Caki2 (cell line): ENCODE measurements at places on chromosomes 11 and 22.
A peak's percentile ranks its signal among the peaks of the same experiment; 100 is the strongest.

DNA sequence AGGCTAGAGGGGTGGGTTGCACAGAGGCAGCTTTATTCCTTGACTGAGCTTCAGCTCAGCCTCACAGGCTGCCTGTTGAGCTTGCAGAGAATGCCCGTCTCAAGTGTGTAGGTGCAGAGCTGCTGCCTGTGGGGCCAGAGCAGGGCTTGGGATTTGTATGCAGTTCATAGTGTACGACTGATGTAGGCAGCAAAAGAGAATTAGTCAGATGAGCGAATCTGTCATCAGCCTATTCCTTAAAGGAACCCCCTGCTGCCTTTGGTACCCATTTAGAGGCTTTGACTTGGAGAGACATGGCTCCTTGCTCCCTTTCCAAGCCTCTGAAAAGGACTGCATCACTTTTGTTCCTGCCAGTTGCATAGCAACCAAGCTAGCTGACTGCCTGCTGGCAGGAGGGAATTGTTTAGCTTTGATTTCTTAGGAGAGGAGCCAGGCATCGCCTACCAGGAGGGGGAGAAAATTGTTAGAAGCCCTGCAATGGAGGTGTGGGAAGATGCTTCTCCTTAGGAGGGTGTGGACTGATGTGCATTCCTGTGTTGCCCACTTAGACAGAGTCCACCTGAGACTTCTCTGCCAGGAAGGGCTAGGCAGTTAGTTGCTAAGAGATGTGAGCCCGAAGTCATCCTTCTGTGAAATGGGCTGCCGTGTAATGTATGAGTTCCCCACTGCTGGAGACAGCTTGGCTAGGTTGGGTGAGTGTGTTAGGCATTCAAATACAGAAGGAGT lies 10.9 kb downstream of the ACO2 start:
- DNase-seq = peak; percentile 38

DNA sequence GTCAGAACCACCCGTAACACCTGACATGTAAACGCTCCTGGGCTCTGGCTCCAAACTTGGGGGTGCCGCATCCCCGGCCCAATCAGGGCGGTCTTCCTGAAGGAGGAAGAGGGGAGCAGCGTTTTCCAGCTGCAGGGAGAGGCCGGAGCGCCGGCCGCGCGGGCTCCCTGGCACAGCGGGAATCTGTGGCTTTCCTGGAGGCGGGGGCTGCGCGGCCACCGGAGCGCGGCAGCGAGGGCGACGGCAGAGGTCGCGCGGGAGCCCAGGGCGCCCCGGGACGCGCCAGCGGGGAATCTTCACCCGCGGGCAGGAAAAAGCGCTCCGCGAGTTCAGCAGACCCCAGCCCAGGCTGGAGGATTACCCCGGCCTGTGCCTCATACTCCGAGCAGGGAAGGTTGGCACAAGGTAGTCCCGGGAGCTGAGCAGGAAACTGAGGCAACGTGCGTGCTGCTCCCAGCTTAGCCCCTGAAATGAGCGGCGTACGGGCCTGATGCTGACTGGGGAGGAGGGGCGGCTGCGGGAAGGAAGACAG lies 600 bp upstream of the ESAM start:
- peak; percentile 61 for DNase-seq

DNA sequence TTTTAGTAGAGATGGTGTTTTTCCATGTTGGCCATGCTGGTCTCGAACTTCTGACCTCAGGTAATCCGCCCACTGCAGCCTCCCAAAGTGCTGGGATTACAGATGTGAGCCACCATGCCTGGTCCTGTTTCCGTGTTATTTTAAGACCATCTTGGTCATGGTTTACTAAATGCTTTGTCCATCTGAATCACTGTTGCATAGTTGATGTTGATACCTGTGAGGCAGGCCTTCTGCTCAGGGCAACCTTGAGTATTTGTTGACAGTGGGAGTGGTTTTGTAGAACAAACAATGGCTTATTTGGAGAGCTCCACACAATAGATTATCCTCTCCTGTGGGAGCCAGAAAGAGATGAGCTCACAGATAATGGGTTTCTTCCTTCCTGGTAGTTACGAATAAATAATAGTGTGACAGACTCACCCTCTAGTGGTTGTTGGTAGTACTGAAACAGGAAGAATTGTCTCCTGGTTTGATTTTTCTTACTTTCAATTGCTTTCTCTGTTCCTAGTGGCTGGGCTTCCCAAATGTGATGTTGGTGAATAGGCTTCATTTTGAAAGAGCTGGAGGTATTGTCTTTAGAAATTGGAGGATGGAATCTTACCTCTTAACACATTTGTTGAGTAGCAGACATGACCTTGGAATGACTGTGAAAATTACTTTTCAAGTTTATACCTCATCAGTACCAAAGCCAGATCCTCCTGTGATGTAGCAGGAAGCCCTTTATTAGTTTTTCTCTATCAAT lies 39.0 kb downstream of the CTNND1 start:
- peak; percentile 81 for DNase-seq

DNA sequence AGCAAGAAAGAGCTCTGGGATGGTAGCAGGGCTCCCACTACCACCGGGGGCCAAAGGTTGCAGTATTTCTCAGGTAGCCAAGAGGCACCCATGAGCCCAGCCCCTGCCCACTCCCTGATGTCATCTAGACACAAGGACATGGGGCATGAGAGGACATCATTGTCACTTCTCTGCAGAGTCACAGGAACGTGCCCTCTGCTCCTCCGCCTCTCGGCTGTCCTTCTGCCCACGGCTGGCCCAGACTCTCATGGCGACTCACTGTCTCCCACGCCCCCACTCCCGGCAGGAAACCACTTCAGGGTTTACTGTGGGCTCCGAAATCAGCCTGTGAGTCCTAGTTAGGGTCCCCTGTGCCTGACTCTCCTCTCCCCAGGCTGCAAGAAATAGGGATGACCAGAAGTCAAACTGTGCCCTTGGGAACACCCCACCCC lies 1.8 kb upstream of the GAL start:
- DNase-seq = no peak

DNA sequence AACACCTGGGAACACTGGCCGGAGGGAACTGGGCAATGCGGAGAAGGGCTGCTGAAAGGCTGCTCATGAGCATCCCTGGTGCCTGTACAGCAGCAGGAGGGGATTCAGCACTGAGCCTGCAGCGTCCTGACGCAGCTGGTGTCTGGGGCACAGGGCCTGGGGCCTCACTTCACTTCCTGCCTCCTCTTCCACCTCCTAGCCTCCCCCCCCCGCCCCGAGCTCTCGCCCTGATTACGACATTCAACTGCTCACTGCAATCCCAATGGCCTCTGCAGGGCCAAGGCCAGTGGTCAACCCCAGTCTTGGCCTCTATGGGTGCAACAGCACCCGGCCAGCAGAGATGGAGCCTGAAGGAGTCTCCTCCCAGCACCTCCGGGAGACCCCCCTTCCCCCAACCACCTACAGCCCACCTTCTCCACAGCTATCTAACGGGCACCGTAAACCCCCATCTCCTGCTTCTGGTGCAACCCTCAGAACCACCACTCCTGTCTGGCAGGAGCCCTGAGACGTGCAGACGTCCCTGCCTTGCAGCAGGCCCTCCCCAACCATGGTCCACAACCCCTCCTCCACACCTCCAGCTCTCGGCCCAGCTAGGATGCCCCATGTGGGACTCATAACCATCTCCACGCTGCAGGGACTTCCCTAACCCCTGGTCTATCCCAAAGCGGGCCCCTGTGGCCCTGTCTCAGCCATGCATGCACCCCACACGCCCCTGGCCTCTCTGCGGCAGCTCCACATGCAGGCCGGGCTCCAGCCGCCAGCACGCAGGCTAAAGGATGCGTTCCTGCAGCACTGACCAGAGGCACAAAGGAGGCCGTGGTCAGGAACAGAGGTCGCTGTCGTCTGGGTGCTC lies 38.2 kb downstream of the BRD1 start:
- DNase-seq = no peak

DNA sequence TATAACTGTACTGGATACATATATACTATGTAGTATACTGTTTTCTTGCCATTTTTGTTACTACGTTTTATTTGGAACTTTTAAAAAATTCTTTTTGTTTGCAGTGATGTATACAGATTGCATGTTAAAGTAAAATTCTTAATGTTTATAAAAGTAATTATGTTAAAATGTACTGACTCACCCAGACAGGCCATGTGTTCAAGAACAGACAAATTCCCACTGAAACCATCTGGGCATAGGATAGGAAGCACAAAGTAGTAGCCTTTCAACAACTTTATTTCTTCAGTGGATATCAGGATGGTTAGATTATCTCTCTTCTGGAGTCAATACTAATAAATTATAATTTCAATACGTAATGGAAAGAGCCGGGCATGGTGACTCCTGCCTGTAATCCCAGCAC lies 19.8 kb downstream of the PRMT3 start:
- DNase-seq = no peak

DNA sequence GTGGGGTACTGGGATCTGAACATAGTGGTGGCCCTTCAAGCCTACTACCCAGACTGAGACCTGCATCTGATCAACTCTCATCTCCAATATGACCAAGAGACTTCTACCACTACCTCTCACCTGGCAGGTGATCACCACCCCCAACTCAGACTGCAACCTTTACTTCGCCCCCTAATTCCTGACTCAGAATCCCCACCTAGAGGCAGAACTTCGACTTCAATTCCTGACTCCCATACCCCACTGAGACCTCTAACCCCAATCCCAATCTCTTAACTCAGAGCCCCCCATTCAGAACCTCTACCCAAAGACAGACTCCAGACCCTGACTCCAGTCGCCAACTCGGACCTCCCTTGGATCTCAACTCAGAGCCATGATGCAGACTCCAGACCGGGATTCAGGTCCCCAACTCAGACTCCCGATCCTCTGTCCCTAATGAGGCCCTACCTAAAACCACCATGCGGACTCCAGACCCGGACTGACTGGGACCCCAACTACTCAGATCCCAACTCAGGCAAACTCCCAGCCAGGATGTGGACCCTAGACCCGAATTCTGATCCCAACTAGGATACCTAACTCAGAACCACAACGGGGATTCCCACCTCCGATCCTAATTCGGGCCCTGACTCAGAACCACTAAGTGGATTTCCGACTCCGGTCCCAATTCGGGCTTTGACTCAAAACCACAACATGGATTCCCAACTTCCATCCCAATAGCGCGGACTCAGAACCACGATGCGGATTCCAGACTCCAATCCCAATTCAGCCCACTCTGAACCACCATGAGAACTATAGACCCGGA lies 1.2 kb downstream of the KCNQ1OT1 start:
- no peak for DNase-seq
